Foreskin keratinocyte (primary cell): ENCODE measurements at places on chromosomes 1 and 21. TPM values are rescaled to one million over a fixed set of nuclear protein-coding genes. Genes with fewer than 3 reads are reported as not detected.

Gene GUCA2A
- total RNA-seq, result not detected in 2 replicates

Gene CELA3B
- not detected in 2 replicates for total RNA-seq

Gene THEM5
- total RNA-seq, result not detected in 2 replicates

Gene MAGI3
- total RNA-seq, result 6.9 and 7.6 TPM in 2 replicates

Gene BTG2
- 25.5 and 26.5 TPM in 2 replicates for total RNA-seq

DNA sequence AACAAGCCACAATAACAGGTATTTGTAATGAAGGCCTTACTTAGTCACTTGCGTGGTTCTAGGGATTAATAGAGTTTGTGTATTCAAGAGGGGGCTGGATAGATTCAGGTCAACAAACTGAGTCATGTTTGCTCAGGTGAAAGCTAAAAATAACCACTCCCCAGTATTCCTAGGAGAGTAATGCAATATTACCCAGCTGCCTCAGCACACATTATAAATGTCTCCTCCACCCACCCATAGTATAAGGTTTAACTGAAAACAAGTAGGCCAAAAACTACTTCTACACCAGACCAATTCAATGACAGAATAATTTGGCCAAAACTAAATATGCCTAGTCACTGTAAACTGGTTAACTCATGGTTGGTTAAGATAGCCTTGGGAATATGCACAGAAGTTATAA lies 34.4 kb downstream of the WLS start:
- DNase-seq, result peak; percentile 77

- DNase-seq, result no peak
Observed at GRCh38 chr1:157496121-157496526, 56.2 kb downstream of the FCRL5 start.

DNA sequence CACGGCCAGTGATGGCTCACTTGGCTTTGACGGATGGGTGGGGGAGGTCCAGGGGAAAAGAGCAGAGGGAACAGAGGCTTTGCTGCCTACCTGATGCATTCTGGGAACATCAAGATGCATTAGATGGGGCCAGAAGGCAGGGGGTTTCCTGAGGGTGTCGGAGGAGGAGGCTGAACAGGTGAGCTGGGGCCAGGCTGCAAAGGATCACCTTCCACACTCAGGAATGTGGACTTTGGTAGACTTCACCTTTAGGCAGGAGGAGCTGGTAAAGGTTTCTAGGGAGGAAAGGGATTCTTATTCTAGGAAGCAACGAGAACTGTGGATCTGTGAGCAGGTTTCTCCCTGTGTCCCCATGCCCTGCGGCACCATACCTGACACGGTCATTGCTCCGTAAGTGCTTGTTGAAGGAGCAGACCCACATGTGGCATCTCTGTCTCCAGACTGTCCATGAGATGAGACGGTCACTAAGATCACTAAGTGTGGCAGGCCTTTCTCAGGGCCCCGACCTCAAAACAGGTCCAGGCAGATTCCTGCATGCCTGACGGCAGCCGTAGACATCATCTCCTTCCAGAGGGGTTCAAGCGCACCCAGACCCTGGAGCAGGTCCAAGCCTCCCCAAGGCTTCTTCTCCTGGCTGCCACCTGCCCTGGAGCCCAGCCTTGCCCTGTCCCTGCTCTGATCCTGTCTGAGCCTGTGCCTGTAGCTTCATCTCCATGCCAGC lies 89.1 kb upstream of the SLC25A33 start:
- no peak for DNase-seq

DNA sequence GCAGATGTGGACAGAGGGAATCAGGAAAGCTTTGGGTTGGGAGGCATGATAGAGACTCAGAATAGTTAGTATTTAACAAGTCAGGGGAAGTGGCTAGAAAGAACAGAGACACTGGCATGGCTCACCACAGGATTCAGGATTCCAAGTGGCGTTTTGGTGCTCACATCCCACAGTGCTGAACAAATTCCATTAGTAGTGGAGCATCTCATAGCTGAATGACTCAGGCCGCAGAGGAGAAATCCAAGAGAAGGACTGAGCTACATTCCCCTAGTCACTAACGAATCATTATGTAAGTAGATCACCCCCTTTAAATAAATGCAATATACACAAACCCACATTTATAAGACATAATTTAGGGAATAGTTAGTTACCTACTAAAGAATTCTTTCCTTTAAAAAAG lies 5.0 kb upstream of the KCNJ9 start:
- no peak for DNase-seq

GRCh38 chr1:6294080-6294889 lies 33.4 kb upstream of the GPR153 start:
- peak; percentile 47 for DNase-seq

DNA sequence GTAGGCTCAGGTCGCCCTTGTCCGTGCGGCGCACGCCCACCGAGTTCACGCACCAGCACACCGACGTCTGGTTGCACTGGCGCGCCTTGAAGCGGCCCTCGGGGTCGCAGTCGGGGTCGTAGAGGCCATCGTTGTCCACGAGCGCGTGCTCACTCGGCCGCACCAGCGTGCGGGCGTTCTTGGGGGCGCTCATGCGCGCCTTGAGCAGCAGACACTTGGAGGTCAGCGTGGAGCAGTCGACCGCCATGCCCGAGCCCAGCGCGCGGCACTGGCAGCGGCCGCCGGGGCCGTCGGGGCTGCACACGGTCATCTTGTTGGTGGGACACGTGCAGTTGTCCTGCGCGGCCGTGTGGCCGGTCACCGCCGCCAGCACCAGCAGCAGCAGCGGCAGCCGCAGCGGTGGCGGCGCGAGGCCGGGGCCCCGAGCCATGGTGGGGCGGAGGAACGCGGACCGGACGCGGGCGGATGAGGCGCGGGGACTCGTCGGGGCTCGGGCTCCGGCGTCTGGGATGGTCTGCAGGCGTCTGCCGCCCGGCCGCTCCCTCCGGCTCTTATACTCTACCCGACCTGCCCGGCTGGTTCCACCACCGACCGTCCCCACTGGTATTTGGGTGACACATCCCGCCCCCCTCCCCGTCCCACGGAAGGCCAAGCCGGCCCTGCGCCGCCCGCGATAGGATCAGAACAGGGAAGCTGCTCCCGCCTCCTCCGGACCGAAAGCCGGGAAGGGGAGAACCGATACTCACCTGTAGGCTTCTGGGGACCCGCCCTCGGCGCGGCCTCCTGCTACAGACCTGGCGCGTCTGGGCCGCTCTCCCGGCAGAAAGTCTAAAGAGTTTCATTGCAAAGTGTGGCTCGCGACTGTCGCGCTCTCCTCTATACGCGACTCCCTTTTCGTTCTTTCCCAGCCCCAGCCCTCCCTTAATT lies at the start of gene TACSTD2:
TACSTD2 (minus strand) TSS at position 526 of the 927 bp plus-strand sequence; CDS start at position 430, 96 bp downstream.
- DNase-seq, result peak; percentile 92

- DNase-seq, result no peak
Observed at GRCh38 chr1:69671363-69672010, 103.8 kb downstream of the LRRC7 start.

DNA sequence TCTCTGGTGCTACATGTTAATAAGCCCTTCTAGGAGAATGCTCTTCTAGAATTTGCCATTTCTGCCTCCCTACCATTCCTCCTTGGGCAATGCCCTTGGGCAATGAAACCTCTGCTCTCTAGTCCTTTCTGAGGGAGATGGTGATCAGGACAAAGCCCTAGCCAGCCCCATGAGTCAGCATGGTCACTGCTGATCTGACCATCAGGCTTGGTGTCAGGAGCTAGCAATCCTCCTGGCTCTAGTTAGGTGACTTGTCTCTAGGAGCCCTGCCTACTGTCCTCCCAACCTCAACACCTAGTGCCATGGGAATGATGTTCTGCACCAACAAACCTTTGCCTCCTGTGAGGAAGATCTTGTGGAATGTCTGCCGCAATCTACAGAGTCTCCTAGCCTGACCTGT lies 89.8 kb downstream of the NMNAT2 start:
- DNase-seq, result no peak

GRCh38 chr1:22498463-22498862 lies 46.8 kb downstream of the ZBTB40 start:
- DNase-seq, result no peak

DNA sequence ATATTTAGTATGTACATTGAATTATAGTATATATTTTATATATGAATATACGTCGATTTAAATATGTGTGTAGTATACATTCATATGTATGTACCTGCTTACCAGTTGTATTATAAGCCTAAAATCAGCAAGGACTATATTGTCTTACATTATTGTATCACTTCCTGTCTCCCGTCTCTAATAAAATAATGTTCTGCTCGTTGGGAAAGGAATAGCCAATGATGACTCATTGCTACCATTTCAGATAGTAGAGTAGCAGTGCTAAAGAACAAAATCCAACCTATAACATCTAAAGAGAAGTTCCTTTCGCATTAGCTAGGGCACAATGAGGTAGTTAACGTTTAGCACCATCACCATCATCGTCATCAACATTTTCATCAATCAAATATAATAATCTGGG lies 39.9 kb upstream of the SMYD2 start:
- DNase-seq, result no peak

GRCh38 chr1:8154621-8155052 lies 128.5 kb upstream of the ERRFI1 start:
- peak; percentile 59 for DNase-seq

- DNase-seq, result no peak
Observed at GRCh38 chr1:84632137-84632536, 57.9 kb upstream of the CTBS start.
